RPMI7951 (cell line): ENCODE measurements at places on chromosomes 4 and X. TPM values are rescaled to one million over a fixed set of nuclear protein-coding genes. Genes with fewer than 3 reads are reported as not detected.

- DNase-seq: no peak
Observed at GRCh38 chr4:19883841-19884240, 367.9 kb upstream of the SLIT2 start.

Gene MAGEC2
- 170 and 184 TPM in 2 replicates for total RNA-seq

Gene GAGE12H
- total RNA-seq: not detected in 2 replicates

- DNase-seq: no peak
Observed at GRCh38 chrX:109393859-109394258, 88.0 kb downstream of the GUCY2F start.
